ENCODE measurements at places on chromosomes 6 and 20.

DNA sequence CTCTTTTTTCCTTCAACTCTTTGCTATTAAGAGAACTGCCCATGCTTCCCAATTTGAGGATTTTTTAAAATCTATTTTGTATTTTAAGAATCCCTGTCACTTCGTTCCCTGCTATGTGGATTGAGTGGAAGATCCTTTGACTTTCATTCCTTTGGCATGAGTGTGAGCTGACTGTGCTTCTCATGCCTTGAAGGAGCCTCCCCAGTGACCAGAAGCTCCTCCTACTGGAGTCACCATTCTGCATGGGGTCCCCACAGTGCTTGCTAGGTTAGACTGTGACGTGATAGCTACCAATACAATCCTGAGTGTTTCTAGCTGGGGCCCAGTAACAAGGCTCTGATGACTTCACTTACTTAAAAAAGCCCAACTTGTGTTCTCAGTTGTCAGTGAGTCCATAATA is 104.4 kb upstream of the LAMP5 start:
- no peak for DNase-seq

DNA sequence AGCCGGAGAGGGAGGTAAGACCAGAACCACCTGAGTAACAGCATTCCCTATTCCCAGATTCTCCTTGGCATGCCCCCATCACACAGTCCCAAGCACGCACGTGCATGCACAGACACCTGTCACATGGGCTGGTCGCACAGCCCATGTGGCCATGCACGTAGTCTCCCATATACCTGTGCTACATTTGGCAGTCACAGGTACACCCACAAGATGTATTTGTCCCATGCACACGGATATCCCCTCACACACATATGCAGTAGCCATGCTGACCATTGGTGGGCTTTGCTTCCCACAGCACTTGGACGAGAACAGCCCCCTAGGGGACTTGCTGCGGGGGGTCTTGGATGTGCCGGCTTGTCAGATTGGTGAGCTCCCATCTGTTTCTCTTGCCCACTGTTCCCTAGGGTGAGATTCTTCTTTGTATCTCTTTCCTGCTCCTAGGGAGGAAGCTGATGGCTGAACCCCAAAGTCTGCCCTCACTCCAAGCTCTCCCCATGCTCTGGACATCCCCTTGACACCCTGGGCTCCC is 31.9 kb downstream of the PLCG1 start:
- DNase-seq = no peak

DNA sequence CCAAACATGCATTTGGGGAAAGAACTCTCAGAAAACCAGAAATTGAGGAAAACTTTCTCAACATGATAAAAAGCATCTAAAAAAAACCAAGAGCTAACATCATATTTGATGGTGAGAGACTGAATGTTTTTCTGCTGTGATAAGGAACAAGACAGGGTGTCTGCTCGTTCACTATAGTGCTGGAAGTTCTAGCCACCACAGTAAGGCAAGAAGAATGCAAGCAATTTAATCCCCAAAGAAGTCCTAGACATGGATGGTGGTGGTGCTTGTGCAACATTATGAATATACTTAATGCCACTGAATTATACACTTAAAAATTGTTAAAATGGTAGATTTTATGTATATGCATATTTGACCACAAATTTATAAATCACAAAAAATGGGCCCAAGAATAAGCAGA is 53.4 kb downstream of the LYRM2 start:
- DNase-seq = no peak

GRCh38 chr20:46984405-46984804 is 89.8 kb downstream of the EYA2 start:
- DNase-seq = no peak

GRCh38 chr6:1348675-1349074 is 36.8 kb downstream of the FOXQ1 start:
- DNase-seq = no peak

Measured in ecto neural progenitor cell (in vitro differentiated cells).